Left forelimb (tissue), 1 donor: ENCODE measurements at places on chromosomes 11 and 22.

- no peak for DNase-seq
These were observed 389.1 kb downstream of the NXPE2 start for GRCh38 chr11:115067471-115067870.

DNA sequence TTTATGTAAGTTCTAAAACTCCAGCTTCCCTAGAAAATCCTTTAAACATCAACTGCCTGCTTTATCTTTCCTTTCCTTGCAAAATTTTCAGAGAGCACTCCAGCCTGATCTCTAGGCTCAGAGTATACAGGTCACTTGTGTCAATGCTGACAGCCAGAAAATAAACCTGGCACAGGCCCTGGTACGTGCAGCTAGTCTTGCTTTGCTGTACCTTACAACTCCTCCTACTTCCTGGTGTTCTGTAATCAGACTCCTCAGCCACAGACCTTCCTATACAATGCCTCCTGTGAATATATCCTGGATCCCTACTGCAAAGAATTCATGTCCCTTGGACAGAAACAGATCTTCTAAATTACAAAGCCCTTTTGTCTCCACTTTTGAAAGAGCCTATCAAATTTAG, 24.2 kb upstream of the TMEM123 start:
- no peak for DNase-seq

DNA sequence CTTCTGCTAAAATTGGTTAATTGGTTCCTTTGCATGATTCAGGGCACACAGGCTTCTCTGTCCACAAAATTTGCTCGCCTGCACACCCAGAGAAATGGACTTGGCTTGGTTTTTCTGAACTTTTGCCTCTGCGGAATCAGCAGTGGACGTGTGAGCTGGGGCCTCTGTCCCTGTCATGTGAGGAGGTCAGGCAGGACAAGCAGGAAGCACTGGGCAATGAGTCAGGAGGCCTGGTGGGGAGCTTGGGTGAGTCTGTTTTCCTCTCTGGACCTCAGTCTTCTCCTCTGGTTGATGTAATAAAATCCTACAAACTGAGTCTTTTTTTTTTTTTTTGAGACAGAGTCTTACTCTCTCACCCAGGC, 10.4 kb upstream of the CELSR1 start:
- no peak for DNase-seq

GRCh38 chr11:6584528-6584927, 18.9 kb downstream of the RRP8 start:
- no peak for DNase-seq
